ENCODE measurements at places on chromosomes 11 and 22.

- DNase-seq, result no peak
Observed at GRCh38 chr11:15800111-15800800, 556.1 kb downstream of the SOX6 start.

- no peak for DNase-seq
Observed at GRCh38 chr11:1295086-1295485, 14.3 kb downstream of the TOLLIP start.

DNA sequence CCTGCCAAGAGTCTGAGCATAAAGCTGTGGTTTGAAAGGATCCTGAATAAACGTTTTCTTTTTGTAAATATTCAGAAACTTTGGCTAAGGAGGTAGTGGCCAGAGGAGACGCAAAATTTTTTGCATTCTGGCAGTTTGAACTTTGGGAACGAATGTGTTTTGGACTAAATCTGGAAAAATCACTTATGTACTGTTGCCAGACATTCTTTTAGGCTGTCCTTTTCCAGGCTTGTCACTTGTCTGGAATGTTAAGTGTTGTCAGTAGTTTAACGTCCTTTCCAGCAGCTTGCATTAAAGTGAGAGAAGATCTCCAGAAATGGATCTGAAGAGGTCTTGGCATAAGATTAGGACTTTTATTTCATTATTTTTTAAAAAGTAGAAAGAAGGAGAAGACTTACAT, 18.5 kb downstream of the SPECC1L start:
- no peak for DNase-seq

DNA sequence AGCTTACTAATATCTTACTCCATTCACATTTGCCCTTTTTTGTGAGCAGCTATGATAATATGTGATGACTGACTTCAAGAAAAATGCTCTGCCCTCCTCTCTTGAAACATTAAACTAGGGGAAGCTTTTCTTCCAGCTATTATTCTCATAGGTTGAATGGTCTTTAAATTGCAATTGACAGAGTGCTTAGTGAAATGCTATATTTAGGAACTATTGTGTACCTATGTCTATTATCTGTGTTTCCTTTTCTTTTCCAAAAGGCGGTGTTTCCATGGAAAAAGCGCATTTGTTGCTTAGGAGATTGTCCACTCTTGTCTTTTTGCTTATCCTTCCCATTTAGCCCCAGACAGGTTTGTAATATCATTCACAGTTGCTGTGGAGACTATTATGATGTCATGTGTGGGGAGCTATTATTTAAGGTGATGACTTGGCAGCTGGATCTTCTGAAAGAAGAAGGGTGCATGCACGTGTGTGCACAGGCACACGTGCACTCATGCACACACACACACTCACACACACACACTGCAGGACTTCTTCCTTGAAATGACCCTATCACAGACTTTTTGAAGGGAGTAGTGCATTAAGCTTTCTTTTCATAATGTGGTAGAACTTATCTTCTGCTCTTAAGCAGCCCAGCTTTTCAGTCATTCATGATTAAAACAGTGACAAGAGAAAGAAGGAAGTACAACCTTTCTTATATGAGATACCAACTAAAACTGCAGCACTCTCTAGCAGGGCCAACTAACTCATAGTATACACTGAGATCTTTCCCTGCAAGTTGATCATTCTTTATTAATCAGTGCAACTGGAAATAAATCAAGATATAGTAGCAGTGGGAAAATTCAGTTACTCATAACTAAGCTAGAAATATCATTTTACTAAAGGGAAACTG, 340.8 kb upstream of the MTNR1B start:
- DNase-seq, result no peak

- DNase-seq, result no peak
Observed at GRCh38 chr11:7982582-7983119, 4.5 kb upstream of the EIF3F start.

- no peak for DNase-seq
Observed at GRCh38 chr11:30062103-30062502, 45.3 kb upstream of the KCNA4 start.

- no peak for DNase-seq
Observed at GRCh38 chr11:115217726-115218311, 286.4 kb downstream of the CADM1 start.

DNA sequence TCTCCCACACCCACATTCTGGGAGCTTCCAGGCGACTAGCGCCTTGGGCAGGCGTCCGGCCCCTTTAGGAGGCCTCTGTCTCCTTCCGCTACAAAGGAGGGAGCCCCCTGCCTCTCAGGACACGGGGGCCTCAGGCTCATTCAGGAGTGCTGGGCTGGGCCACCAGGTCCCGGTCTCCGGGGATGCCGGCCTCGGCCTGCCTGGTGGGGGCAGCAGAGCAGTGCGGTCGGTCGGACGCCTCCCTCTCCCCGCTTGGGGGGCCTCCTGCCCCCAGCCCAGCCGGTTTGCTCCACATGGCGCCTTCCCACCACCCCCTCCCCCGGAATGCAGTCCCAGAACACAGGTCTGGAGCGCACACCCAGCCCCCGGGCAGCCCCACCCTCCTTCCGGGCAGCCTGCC, 21.9 kb downstream of the MRPL23 start:
- DNase-seq, result no peak

GRCh38 chr22:36330127-36330526, 57.6 kb downstream of the MYH9 start:
- DNase-seq, result no peak

DNA sequence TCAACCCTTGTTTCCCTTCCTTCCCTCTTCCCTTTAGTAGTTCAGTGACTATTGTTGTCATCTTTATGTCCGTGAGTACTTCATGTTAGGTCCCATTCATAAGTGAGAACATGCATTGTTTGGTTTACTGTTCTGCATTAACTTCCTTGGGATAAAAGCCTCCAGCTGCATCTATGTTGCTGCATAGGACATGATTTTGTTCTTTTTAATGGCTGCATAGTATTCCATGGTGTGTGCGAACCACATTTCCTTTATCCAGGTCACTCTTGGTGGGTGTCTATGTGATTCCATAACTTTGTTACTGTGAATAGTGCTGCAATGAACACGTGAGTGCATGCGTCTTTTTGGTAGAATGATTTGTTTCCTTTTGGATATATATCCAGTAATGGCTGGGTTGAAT, 163.3 kb downstream of the FBXO7 start:
- no peak for DNase-seq

GRCh38 chr11:832529-833113, at the start of gene CD151:
CD151 (plus strand) TSS chr11:832952; CDS start chr11:836070, 3,118 bp downstream.
- DNase-seq, result peak; percentile 84

GRCh38 chr22:22604326-22605073, 39.9 kb upstream of the GGTLC2 start:
- DNase-seq, result no peak

DNA sequence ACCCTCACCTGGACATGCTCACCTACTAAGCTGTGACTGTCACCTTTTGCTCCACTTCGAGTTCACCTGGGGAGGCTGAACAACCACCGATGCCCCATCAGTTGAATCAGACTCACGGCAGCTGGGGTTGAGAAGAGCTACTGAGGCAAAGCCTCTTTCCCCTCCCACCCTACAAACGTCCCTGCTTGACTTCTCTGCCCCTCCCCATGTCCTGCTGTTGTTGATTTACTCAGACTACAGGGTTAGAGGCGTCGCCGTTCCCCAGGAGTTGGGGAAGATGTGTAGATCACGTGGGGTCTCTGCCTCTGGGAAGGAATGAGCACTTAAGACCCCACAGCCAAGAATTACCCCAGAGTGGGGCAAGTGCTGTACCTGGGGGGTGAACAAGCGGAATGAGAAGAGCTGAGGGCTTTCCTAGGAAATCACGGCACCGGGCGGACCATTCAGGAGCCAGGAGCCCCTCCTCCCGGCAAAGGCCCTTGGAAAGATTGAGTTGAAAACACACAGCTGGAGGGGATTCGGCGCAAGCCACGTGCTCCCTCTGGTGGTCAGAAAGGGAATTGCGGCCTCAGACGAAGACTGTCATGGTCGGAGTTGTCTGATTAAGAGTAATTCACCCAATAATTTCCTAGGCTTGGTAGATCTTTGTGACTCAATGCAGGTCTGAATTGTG, 7.0 kb downstream of the FXYD2 start:
- DNase-seq, result peak; percentile 83

DNA sequence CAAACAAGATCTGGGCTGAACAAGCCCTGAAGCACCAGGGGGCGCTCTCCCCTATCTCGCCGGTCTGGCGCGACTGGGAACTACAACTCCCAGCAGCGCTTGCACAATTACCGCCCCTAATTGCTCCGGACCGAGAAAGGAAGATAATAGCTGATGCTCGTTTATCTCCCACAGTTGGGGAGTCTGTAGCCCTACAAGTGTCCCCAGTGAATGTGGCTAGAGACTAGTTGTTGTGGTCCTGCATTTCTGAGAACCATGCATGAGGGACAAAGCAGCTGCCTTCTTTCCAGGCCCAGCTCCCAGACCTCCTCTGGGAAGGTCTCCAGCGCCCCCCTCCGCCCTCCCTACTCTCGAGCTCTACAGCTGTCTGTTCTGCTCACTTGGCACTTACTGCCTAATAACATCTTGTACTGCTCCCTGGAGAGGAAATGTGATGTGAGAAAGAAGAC, 34.4 kb downstream of the NRXN2 start:
- DNase-seq, result peak; percentile 91

DNA sequence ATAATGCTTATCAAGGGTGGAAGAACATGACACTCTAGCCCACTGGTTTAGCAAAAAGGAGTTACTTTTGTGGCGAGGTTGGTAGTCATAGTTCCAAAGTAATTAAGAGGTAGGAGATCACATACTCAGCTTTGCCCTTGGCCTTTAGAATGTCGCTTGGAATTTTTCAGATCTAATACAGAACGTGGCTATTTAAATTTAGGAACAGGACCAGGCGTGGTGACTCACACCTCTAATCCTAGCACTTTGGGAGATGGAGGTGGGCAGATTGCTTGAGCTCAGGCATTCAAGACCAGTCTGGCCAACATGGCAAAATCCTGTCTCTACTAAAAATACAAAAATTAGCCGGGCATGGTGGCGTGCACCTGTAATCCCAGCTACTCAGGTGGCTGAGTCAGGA, 26.1 kb upstream of the ZNRF3 start:
- DNase-seq, result no peak

DNA sequence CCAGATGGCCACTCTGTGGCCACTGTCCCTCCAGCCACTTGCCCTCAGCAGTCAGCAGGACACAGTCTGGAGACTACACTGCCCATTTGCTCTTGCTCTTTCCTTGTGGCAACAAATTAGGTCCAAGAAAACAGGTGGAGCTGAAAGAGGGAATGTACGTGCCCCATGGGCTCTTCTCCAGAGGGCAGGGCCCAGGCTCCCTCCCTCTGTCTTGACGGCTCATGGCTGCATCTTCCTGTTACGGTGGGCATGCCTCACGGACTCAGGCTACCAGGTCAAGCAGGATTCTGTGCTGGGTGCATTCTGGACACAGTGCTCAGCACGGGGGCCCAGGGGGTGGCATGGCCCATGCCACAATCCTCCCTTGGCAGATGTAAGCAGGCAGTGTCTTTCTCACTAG, 71.3 kb downstream of the MED15 start:
- no peak for DNase-seq

- DNase-seq, result no peak
Observed at GRCh38 chr11:58739725-58740430, 8.1 kb upstream of the GLYAT start.

DNA sequence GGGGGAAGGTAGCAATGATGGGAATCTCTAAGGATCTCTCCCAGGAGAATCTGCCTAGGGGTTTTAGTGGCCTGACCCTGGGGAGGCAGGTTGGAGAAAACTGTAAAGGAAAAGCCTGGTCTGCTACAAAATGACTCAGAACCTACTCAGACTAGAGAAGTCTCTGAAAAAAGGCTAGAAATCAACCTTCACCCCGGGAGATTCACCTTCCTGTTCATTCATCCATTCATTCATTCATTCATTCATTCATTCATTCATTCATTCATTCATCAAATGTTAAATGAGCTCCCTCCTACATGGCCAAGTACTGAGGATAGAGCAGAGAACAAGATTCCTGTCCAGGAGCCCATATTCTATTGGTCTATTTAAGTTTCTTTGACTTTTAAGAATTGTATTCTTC, 8.9 kb upstream of the ANKK1 start:
- no peak for DNase-seq

- no peak for DNase-seq
Observed at GRCh38 chr11:61066645-61067044, 35.6 kb upstream of the CD5 start.

DNA sequence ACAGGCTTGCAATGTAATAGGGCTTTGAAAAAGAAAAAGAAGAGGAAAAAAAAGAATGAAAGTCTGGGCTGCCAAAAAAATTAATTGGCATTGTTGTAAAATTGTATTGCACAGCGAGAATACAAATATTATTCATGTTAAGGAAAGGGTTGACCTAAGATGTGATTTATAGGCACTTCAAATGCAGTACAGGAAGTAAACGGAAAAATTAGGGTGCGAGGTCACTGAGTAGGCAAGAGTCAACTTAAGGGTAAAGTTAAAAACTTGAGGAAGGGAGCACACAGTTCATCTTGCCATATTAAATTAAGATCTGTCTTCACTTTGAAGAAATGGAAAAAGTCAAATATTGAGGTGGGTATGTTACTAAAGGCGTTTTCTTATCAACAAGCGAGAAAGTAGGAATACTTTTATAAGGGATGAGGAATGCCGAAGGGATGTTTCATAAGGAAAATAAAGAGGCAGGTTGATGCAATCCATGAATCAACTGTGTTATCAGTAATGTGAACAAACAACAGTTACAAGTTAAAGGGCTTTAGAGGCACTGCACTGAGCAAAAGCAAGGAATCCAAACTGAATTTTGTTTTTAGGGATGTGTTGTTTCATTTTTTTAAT, 123.0 kb downstream of the WT1 start:
- no peak for DNase-seq

GRCh38 chr11:47329431-47329986, 23.0 kb downstream of the MYBPC3 start:
- DNase-seq, result peak; percentile 37

DNA sequence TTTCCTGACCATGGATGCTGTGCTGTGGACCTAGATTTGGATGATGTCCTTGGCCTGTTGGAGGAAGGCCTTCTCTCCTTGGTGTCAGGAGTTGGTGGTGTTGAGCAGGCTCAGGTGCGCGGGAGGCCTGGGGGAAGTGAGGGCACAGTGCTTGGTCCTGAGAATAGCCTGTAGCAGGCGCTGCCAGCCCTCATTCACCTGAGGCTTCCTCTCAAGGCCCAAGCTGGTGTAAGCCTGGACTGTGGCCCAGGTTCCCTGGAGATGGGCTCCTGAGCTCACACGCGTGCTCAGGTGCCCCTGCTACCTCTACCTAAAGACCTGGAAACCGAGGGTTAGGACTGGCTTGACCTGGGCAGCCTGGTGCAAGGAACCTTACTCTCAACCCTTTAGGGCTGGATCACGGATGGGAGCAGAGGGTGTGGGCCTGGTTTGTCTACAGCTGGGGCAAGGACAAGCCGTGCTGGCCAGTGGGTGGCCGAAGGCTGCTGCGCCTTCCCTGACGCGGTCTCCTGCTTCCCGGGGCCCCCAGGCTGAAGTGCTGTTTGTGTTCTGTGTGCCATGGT, 7.8 kb upstream of the GRAMD4 start:
- DNase-seq, result no peak

DNA sequence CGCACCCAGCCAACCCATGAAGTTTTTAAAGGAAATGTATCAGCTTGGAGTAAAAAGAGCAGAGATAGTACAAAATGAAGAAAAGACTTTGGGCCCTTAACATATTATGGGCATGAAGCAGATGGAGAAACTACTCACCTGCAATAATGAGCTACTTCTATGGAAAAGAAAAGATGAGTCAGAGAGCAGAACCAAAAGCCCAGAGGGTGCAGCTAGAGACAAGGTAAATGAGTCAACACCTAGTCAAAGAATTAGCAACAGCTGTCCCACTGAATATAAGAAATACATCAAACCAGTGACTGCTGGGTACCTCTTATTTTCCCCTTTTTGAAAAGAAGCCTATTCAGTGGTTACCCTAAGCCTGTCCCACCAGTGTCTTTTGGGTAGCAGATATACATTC, 61.8 kb downstream of the RPL27A start:
- no peak for DNase-seq

GRCh38 chr22:32339190-32340012, 18.3 kb upstream of the RFPL3 start:
- no peak for DNase-seq
